ENCODE measurements at places on chromosomes 2 and 18.

GRCh38 chr18:37853706-37854105, 288.1 kb upstream of the CELF4 start:
- no peak for DNase-seq

DNA sequence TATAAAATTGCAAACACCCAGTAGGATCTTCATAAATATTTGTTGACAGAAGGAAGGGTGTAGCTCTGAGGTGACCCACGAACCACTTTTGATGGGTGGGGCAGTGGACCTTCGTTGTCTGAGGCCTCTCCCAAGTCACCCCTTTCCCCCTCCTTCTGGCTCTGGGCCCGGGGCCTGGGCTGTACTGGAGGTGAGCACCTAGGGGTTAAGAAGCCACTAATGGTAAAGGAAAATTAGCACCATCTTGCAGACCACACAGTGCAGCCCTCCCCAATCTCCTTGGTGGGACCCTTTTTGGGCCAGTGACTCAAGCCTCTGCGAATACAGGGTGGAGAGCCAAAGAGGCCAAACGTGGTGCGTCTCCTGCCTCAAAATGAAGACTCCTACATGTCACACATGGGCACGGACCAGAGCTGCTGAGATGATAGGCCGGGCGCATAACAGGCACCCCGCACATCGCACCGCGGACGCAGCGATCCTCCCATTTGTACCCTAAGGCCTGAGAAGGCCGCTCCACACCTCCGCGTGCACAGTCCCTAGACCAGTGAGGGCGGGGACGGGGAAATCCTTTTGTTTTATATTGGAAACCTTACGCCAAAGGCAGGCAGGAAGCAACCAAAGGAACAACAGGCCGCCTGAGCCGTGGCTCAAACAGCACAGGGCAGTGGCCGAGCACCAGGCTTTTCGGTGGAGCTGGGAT, 31.9 kb upstream of the ATP6V1B1 start:
- DNase-seq, result no peak

DNA sequence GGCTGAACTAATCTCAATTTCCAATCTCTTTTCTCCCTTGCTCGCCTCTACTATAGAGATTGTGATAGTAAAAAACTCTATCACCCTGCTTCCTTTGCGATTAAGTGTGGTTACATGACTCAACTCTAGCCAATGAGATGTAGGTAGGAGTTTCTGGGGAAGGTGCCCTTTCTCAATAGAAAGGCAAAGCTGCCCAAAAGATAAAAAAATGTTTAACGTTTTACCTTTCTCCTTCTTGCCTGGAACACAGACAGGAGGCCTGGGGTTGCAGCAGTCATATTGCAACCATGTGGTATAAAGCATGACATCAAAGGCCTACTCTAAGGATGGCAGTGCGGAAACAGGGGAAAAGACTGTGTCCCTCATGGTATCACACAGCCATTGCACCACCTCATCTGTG, 31.5 kb downstream of the TMEM37 start:
- no peak for DNase-seq

DNA sequence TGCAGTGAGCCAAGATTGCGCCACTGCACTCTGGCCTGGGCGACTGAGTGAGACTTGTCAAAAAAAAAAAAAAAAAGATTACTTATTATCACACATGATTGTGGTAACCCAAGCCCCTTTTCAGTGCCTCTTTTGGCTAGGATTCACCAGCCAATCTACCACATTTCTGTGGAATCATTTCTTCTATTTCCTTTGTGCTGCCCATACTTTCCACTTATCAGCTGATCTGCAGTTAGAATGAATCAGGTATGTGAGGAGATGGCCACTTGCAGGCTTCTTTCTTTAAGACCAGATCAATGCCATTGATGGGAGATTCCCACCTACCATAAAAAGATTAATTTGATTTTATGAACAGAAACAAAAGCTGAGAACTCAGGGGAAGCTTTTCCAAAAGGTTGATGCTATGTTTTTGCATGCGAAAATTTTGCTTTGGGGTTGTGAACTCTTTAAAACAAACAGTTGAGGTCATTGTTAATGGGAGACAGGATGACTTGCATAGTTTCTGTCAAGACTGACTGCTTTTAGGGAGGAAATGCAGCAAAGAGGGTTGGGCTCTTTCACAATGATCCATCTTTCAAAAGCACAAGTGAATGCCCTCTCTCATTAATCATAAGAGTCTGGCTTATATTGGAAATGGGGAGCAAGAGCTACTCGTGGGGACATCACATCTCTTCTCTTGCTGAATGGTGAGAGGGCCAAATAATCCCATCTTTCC, 66.9 kb upstream of the CYP26B1 start:
- no peak for DNase-seq

- DNase-seq, result no peak
Measured at GRCh38 chr2:231290321-231291015, 92.0 kb downstream of the ARMC9 start.

DNA sequence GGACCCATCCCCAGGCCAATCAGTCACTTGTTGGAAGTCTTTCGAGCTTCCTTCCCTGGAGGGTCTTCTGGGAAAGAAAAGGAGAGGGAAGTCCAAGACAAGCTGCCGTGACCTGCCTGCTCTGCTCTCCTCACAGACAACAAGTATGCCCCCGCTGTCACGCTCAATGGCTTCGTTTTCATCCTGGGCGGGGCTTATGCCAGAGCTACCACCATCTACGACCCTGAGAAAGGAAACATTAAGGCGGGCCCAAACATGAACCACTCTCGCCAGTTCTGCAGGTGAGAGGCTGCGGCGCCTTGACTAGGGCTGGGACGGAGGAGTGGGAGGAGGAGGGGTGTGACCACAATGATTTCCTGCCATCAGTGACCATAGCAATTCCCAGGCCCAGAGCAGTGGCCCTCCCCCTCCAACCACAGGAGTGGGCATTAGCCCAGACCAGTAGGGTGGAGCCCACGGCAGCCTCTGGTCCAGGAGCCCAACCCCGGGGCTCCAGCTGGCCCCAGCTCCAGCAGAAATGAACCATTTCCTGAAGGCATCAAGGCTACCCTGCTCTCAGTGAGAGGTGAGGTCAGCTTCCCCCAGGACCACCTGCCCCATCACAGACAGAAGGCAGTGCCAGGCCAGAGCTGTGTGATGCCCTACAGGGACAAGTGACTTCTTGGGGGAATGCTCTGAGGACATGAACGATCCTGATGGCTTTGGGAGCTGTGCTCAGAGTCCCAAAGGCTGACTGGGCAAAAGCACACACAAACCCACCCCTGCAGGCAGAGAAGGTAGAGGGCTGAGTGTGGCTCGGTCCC, 223.1 kb downstream of the ATAD2B start:
- no peak for DNase-seq

DNA sequence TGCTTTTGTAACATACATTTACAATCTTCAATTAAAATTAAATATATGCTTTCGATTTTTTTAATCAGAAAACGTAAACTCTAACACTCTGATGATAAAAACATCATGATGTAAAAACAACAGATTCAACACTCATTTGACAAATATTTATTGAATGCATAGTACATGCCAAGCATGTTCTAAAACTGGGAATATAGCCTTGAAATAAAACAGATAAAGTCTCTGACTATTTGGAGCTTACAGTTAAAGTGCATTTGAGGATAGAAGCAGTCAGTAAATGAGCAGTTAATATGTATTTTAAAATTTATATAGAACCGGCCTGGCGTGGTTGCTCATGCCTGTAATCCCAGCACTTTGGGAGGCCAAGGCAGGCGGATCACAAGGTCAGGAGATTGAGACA, 47.8 kb downstream of the TMX3 start:
- DNase-seq, result no peak

DNA sequence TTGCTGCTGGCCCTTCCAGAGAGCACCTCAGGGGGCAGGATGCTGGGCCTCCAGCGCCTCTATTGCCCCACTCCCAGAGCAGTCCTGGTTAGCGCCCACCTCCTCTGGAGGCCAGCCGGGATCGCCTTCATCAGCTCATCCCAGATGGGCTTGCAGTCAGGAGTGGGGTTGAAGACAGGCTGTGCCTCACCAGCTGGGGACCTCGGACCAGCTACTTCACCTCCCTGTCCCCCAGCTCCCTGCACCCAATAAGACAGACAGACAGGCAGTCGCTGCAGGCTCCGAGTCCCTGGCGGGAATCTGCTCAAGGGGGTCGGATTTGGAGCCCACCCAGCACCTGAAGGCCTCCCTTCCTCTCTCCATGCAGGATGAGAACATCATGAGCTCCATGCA, 18.9 kb upstream of the FAHD2A start:
- no peak for DNase-seq

DNA sequence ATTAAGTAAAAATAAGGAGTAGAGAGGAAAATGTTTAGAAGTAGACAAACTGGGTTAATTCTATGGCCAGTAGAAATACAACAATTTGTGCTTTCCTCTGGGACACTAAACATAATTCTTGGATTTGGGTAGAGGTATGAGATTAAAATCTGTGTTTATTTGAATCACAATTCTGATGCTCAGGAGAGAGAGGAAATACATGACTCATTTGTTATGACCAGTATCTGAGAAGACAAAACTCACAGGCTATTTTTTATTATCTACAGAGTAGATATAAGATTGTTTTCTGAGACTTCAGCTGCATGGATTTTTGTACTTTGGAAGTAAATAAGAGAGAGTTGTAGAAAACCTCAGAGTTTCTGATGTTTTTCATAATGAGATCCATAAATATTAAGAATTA, 315.7 kb upstream of the CWC22 start:
- no peak for DNase-seq

DNA sequence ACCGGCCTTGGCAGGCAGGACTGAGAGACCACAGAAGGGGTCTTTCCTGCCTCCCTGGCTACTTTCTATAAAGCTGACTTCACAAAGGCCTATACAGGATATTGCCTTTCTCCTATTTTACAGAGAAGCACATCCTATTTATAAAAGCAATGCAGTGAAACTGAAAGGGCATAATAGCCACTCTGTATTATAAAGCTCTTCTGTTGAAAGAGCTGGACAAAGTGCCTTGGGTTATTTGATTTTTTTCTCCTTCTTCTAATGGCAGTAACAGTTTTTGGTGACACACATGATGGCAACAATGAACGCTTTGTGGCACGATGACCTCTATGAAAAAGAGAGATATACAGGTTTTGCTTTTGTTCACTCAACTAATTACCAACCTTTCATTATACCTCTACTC, 281.1 kb downstream of the ZNF516 start:
- no peak for DNase-seq

GRCh38 chr2:237101118-237101979, 15.7 kb downstream of the COPS8 start:
- no peak for DNase-seq

GRCh38 chr18:62880673-62881364, 165.5 kb downstream of the PHLPP1 start:
- DNase-seq, result no peak

DNA sequence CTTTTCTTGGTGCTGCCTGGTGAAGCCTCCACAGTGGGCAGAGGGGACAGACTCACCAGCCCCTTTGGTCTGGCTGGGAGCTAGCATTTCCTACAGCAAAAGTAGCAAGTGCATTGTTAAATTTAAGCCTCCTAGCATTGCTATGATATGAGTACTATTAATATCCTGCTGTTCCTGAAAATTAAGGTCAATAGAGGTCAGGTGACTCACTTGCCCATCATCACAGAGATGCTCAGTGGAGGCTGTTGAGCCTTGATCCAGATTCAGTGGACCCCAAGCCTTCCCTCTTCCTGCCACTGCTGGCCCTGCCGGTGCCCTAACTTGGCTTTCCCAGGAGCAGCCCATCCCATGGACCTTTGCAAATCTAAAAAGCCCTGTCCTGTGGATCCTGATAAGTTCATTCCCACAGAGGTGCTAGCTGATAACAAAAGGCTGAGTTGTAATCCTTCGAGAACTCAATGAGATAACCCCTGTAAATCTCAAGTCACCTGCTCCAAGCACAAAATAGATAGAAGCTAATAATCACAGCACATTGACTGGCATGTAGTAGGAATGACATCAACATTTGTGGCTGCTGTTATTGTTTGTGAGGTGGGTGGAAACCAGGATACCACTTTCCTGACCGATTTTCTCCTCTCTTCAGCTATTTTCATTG, 84.4 kb downstream of the THNSL2 start:
- no peak for DNase-seq

DNA sequence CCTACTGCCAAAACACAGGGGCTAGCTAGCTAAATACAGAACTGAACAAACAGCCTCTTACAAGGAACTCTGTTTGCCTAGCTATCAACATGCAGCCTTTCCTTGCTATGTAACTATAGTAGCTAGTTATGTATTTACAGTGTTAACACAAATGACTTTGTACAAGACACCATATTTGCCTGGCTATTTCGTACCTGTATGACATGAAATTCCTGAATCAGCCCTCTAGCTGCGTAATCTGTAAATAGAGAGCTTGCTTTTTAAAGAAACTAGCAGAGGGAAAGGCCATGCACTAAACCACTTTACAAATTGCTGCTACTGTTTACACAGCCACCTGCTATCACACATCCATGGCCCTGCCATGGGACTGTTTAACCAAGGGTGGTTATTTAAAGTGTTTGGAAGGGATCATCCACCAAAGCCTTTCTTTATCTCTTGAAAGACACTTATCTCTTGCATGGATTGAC, 248.7 kb downstream of the TFCP2L1 start:
- DNase-seq, result no peak

- peak; percentile 54 for DNase-seq
Measured at GRCh38 chr2:239264838-239265651, 135.8 kb downstream of the HDAC4 start.

- DNase-seq, result no peak
Measured at GRCh38 chr2:54634021-54634420, 89.4 kb upstream of the EML6 start.

- DNase-seq, result no peak
Measured at GRCh38 chr2:905833-906140, 44.9 kb upstream of the SNTG2 start.

GRCh38 chr2:238039985-238040384, 20.8 kb upstream of the SCLY start:
- DNase-seq, result no peak

GRCh38 chr18:55420665-55421307, 167.2 kb downstream of the TCF4 start:
- no peak for DNase-seq

- DNase-seq, result no peak
Measured at GRCh38 chr2:231960810-231961348, 634 bp upstream of the DIS3L2 start.

- DNase-seq, result no peak
Measured at GRCh38 chr2:104049438-104049837, 804.5 kb upstream of the POU3F3 start.

- DNase-seq, result no peak
Measured at GRCh38 chr2:241984271-241984655, 114.7 kb downstream of the RTP5 start.

DNA sequence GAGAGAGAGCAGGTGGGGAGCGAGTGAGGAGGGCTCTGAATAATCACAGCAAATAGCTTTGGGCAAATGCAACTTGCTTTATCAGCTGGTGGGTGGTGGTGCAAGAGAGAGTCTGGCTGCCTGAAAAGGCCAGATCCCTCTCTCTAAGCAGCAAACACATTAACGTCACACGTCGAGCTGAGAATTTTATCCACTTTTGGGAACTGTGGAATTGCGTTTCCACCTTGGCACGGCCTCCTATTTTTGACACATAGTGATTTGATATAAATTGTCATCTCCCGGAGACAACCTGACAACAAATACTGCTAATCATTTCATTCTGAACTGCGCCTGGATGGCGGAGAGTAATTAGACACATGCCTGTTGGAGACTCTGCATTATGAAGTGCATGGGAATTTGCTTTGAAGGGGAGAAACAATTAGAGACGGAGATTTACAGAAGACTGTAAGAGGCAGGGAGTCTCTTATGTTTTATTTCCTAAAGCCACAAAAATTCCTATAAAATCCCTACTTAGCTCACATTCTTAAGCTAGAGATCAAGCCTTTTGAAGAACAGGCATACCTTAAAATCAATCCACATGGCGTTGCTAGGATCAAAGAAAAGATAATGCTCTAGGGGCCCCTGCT, 634.1 kb downstream of the TDRD15 start:
- no peak for DNase-seq

- no peak for DNase-seq
Measured at GRCh38 chr18:24270358-24270936, 127.2 kb downstream of the OSBPL1A start.

All from activated CD8-positive, alpha-beta memory T cell treated with anti-CD3 and anti-CD28 coated beads for 4 hours (primary cell).